ENCODE measurements at places on chromosomes 1 and 21.

DNA sequence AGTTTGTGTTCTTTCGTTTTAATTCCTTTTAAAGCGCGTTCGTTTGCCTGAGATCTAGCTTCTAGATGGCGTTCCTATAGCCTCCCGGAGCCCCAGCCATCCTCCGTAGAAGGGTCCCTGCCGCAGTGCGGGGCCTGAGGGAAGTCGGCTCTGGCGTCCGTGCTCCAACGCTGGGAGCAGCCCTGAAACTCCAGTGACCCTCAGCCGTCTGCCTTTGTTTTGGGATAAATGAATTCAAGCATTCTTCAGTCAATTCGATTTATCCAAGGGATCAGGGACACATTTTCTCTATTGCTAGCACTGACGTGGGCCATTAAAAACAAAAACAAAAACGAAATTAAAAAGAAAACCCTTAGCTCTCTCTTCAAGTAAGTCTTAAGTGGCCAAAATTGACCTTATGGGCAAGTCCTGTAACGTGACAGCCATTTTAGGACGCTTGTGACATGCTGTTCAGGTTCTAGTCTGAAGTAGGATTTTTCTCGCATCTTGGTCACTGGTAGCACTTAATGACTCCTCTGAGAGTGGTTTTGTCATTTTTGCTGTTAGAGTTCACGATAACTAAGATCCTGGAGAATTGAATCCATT lies 742 bp upstream of the HSPA13 start:
- DNase-seq = peak; percentile 2

- DNase-seq = no peak
Observed at GRCh38 chr1:169491845-169492281, 6.1 kb upstream of the SLC19A2 start.

- DNase-seq = no peak
Observed at GRCh38 chr1:35326246-35326866, 57.8 kb downstream of the ZMYM4 start.

DNA sequence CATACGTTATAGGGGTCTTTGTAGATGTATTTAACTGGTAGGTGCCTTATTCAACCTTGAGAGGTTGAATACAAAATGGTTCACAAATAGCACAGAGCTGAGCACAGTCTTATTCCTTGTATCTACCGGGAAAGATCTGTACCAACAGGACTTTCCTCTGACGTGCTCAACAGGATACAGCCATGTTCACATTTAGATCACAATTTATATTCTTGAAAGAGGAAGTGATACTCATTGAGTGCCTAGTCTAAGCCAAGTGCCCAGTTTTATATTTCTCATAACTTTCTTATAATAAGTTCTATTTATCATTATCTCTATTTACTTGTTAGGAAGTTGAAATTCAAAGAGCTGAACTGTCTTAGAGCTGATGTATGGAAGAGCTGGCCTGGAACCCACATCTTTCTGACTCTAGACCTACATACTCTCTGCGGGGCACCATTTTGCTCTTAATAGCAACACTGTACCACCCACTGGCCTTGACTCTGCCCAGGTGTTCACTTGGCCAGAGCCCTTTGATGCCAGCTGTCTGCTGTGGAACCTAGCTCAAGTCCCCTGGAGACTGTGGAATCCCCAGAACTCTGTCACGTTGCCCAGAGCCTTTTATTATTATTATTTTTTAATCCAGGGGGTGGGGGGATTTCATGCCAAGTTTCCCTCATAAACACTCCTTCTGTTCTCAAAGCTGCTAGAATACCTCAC lies 156.2 kb downstream of the TPR start:
- DNase-seq = no peak

Data from trophoblast cell (in vitro differentiated cells and primary cell).